ENCODE measurements at places on chromosomes 7 and 10. TPM values are rescaled to one million over a fixed set of nuclear protein-coding genes. Genes with fewer than 3 reads are reported as not detected.

Gene RBP3
- total RNA-seq = not detected

Gene PWWP2B
- total RNA-seq = 21.8 TPM

Gene WNT8B
- total RNA-seq = 0.10 TPM

DNA sequence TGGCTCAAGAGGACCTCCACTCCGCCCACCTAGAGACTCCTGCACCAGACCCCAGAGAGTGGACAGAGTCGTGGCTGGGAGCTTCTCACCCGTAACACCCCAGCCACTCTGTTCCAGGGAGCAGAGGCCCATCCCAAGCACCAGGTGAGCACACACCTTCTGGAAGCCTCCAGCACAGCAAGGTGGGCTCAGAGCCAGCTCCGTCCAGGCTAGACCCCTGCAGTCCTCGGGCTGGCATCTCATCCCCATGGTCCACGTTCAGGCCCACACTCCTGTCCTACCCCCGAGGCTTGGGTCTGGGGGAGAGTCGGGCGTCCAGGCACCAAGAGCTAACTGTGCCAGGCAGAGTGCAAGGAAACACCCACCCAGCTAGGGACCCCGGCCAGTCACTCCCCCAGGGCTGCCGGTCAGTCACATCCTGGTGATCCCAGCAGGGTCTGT lies 13.2 kb downstream of the PDGFA start:
- no peak for DNase-seq

DNA sequence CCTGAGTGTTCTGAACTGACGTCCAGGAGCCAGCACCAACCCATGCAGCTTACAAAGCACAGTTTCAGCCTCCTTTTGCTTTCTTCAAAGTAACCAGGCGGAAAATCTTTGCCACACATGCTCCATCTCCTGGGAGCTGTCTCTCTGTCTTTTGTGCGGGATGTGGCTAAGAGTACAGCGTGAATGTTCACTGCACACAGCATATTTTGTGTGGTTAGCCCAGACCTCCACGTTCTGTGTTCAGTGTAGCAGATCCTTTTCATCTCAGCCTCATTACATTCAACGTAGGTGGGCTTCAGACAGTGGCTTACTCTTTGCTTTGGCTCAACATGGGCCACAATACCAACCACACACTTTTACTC lies 200.8 kb downstream of the TNS3 start:
- no peak for DNase-seq

- no peak for DNase-seq
Measured at GRCh38 chr10:125043841-125044658, 102.1 kb downstream of the ZRANB1 start.

DNA sequence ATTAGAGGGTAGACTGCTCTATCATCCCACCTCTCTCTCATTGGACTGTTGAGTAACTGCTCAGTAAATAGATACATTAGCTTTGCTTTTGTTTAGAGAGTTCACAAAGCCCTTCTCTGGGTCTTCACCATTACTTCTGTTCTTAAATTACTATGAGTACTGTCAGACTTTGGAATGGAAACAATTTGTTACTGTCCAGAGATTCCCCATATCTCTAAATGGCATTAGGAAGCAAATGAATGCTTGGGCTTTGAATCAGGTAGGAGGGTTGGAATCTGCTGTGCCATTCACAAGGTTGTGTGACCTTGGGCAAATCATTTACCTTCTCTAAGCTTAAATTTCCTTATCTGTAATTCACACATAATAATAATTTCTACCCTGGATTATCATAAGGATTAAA lies 541.0 kb upstream of the FZD8 start:
- DNase-seq = no peak

- peak; percentile 12 for DNase-seq
Measured at GRCh38 chr7:12923971-12924370, 236.5 kb downstream of the ARL4A start.

DNA sequence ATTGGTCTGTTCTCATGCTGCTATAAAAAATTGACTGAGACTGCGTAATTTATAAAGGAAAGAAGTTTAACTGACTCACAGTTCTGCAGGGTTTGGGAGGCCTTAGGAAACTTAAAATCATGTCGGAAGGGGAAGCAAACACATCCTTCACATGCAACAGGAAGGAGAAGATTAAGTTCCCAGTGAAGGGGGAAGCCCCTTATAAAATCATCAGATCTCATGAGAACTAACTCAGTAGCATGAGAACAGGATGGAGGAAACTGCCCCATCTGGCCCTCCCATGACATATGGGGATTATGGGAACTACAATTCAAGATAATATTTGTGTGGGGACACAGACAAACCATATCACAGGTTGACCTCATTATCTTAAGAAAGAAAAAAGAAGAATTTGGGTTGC lies 134.5 kb downstream of the PPP1R3A start:
- no peak for DNase-seq

DNA sequence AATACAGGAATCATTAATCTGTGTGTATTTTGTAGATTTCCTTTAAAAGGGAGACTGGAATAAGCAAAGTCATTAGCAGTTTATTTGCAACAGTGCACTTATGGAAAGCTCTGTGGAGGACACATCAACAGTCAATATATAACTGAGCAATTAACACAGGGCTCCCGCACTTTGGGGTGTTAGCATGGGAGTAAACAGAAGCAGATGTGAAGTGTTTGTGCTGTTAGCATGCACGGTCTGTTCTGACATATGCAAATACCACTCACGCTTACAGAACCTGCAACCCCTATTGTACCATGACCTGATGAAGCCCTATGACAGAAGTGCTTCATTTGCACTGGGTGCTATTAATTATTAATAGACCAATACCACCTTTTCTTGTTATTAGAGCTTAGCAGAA lies 118.9 kb downstream of the PPP1R3A start:
- DNase-seq = no peak

- no peak for DNase-seq
Measured at GRCh38 chr7:2046581-2047565, 185.9 kb downstream of the MAD1L1 start.

DNA sequence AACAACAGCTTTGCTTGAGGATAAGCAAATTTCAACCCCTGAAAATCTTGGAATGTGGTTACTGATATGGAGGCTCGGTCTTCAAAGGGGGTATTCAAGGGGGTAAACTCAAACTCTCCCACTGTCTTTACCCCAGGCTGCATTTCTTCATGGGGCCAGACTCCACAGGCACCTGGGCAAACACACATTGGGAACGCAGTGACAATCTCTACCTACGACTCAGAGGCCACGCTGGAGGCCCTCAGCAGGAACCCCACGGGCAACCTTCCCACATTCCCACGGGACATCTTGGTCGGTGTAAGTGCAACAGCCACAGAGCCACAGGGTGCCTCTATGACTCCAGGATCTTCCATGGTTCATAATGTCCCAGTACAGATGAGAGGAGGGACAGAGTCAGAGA lies 2.2 kb upstream of the INSIG1 start:
- no peak for DNase-seq

DNA sequence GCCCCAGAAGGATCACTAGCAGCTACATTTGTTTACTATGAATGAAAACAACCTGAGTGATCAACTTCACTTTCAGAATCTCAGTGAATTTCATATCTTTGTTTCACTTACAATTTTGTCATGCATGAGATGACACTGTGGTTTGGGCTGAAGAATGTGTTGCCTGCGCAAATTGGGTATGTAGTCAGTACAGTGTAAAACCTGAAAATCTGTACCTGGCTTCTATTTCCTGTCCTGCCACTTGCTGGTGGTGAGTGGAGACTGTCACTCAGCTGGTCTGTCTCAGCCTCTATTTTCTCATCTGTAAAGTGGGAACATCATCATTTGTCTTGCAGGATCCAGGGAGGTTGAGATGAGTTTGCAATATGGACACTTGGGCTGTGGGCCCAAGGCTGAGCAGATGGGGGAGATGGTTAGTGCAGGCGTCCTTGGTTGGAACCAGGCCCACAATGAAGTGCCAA lies 118.0 kb downstream of the WDFY4 start:
- DNase-seq = no peak

- no peak for DNase-seq
Measured at GRCh38 chr10:72024596-72024995, 60.4 kb downstream of the CHST3 start.

GRCh38 chr10:122034149-122034756 lies 45.3 kb downstream of the TACC2 start:
- no peak for DNase-seq

DNA sequence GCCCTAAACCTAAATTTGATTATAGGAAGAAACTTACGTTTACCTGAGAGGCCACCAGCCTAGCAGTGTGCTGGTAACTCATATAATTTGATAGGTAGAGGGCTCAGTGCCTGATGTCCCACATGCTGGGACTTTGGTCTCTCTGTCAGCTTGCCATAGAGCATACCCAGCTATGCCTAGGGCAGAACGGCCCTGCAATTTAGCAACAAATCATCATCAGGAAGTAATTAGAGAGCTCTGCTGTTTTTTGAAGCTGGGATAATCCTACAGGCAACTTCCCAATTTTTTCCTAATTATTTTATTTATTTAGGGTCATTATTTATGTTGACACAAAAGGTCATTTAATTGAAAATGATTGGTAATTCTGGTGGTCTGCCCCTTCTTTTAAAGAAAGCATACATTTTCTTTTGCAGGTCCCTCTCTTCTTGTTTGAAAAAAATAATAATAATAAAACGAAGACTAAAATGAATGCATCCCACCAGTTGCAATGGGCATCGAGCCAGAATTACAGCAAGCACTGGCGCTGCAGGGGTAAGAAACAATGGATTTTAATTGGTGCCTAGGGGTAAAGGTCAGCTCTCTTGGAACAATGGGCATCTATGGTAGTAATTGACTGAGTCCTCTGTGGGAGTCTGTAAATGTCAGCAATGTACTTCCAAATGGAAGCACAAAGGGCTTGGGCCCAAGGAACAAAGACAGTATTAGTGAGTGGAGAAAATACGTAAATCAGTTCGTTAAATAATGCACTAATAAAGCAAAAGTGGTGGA lies 348.0 kb downstream of the SORCS1 start:
- DNase-seq = no peak

GRCh38 chr10:6299234-6299633 lies 96.5 kb downstream of the PFKFB3 start:
- DNase-seq = no peak

DNA sequence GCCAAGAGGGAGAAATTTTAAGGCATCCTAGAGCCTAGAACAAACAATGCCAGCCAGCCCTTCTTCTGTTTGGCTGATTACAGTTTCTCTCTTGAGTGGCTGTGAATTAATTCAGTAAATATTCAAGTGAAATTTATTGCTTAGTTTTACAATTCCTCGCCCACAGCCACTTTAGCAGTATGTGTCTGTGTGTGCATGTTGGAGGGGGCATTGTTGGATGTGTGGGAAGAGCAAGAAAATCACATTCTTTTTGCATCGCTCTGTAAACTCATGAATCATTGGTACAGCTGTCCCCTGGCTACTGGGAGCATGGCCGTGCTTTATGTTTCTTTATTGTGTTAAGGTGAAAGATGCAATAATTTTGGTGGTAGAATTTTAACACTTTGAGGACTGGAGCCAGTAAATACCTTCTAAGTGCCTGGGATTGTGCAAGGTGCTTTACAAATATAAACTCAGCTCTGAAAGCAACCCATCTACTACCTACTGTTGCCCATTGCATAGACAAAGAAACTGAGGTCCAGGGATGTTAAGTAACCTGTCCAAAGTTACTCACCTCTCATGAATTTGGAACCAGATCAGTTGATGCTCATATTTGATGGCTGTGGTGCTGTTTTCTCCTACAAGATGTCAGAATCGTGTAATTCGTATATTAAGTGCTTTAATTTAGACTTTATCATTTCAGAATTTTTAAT lies 89.9 kb upstream of the BTBD16 start:
- no peak for DNase-seq

DNA sequence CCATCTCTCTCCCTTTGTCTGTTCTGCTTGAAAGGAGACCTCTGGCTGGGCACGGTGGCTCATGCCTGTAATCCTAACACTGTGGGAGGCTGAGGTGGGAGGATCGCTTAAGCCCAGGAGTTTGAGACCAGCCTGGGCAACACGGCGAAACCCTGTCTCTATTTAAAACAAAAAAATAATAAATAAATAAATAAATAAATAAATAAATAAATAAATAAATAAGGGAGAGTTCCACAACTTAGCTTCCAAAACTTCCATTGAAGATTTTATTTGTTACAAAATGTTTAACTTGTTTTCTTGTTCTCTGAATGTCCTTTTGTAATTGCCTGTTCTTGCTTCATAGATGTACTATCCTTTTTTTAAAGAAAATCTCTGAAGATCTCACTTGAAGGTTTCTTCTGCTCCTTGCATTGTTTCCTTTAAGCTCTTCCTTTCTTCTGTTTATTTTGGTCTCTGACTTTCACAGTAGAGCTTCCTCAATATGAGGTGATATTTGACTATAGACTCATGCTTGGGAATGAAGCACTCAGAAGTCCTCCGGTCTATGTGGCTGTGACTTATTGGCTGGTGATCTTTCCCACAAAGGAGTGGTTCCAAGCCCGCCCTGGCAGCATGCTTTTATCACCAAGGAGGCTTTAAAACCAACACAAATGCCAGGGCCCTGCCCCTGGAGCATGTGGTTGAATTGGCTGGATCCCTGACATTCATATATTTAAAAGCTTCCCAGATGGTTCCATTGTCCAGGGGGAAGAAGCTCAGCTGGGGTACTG lies 18.1 kb upstream of the NPTX2 start:
- no peak for DNase-seq

DNA sequence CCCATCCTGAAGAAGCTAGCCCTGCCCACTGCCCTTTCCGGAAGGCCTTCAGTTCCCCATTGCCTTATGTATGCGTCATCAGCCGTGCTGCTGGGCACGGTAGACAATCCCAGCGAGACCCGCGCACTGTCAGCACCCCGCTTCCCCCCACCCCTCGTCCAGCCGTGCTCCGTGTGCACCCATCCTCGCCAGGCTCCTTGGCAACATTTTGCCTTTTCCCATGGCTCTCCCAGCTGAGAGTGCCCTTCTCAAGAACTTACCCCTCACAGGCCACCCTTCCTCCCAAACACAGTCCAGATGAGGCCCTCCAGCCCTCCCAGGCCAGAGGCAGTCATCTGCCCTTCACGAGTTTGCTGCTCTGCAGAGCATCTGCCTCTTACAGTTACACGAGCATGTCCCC lies 633.8 kb upstream of the FOXK1 start:
- no peak for DNase-seq

- no peak for DNase-seq
Measured at GRCh38 chr7:71308096-71308495, 176.2 kb downstream of the GALNT17 start.
